Common myeloid progenitor, CD34-positive (primary cell): ENCODE measurements at places on chromosomes 6 and 20.

- peak; percentile 44 for DNase-seq
Observed at GRCh38 chr20:49028684-49029083, 17.4 kb upstream of the CSE1L start.

- DNase-seq, result peak; percentile 31
Observed at GRCh38 chr6:13924949-13925881, at the start of gene RNF182. Gene RNF182 (plus strand): TSS chr6:13924952. CDS start chr6:13977120, 52,168 bp downstream.

GRCh38 chr20:40687384-40688128 is 1.5 kb downstream of the MAFB start:
- DNase-seq, result no peak

GRCh38 chr6:143555071-143555492 is 43.6 kb upstream of the FUCA2 start:
- peak; percentile 31 for DNase-seq

GRCh38 chr6:15132854-15133670 is 112.8 kb upstream of the JARID2 start:
- DNase-seq, result peak; percentile 46

DNA sequence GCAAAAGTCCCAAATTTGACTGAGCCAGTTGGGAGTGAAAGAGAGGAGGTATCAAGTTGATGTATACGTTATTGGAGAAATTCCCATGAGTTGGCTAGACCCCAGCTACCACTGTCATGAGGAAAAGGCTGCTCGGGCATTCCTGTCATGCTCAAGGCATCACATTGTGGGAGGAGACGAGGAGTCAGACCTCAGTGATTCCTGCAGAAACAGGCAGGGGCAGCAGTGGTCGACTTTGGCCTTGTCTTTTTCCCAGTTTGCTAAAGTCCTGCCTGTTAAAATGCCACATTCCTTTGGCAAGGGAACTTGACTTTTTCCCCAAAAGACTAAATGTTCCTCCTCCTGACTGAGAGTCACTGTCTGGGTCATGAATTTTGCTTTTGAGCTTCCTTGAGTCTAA is 295.5 kb upstream of the HS3ST5 start:
- DNase-seq, result no peak

DNA sequence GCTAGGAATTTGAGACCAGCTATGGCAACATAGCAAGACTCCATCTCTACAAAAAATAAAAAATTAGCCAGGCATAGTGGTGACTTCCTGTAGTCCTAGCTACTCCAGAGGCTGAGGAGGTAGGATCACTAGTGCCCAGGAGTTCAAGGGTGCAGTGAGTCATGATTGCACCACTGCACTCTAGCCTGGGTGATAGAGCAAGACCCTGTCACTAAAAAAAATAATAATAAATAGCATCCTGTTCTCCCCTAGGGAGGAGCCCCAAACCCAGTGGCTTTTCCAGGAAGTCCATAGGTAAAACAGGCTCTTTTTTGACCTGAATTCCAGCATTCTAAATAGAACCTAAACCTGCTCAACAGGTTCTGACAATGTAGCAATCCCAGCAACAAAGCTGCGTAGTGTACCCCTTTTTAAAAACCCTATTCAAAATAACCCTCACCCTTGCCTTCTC is 192.0 kb downstream of the ALDH8A1 start:
- DNase-seq, result no peak

DNA sequence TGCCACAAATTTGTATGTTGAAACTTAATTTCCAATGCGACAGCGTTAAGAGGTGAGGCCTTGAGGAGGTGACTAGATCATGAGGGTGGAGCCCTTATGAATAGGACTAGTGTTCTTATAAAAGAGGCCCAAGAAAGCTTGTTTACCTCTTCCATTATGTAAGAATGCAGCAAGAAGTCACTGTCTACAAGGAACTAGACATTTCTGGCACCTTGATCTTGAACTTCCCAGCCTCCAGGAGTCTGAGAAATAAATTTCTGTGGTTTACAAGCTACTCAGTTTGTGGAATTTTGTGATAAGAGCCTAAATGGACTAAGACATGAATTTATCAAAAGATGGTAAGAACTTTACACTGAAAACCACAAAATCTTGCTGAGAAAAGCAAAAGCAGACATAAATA is 173.6 kb upstream of the SGK1 start:
- no peak for DNase-seq

DNA sequence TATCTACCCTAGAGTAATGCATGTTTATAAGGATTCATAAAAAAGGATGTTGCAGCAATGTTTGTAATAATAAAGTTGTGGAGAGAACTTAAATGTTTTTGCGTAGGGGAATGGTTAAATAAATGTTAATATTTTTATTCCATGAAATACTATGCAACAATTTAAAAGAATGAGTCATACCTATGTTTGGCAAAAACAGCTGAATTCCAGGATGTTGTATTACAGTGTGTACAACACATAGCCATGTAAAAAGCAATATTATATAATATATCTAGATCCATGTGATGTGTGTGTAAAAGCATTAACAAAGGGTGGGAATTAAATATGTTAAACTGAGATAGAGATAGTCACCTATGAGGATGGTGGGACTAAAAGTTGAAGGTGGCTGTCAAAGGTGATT is 21.1 kb upstream of the PKIB start:
- no peak for DNase-seq

DNA sequence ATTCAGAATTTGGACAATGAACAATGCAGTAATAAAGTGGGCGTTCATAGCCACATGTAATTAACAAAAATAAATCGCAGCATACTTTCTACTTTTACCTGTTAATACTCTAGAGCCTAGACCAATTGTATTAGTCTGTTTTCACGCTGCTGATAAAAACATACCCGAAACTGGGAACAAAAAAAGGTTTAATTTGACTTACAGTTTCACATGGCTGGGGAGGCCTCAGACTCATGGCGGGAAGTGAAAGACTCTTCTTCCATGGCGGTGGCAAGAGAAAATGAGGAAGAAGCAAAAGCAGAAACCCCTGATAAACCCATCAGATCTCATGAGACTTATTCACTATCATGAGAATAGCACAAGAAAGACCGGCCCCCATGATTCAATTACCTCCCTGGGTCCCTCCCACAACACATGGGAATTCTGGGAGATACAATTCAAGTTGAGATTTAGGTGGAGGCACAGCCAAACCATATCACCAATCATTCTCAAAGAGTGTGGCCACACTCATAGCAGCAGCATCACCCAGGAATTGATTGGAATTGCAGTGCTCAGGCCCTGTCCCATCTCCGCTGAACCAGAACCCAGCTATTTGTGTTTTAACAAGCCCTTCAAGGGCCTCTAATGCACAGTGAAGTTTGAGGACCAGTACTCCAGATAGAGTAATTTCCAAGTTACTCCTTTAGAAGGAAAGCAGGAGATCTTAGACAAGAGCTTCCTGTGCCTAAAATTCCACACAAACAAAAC is 650.0 kb downstream of the KIF16B start:
- peak; percentile 38 for DNase-seq

DNA sequence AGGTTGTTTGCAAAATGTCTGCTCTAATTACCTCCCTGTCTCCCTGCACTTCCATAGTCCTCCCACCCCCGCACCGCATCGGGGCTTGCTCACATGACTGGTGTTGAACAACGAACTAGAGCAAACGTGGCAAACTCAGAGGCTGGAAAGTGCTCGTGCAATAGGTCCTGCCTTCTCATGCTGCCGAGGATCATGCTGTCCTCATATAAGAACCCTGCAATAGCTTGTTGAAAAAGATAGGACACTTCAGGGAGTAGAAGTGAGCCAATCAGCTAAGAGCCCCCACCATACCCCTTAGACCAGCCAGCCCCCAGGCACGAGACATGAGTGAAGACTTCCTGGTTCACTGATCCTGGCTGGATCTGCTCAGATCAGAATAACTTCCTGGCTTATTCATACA is 219.2 kb downstream of the C6orf118 start:
- no peak for DNase-seq

GRCh38 chr6:21085211-21085610 is 508.3 kb upstream of the SOX4 start:
- no peak for DNase-seq

DNA sequence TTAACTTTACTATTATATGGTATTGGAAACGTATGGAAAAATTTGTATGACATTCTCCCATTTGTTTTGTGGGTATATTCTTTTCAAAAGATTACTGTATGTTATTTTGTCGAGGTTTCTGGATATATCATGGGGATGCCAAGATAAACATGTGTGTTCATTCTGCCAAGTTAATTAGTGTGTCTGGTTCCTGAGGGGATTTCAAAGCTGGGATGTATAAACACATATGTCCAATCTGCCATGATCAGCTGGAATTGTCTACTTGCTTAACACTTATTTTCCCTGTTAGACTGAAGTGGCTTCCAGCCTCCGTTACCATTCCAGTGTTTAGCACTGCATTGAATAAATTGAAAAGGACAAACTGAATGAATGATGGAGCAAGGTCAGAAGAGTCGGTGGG is 86.2 kb downstream of the DNAH8 start:
- no peak for DNase-seq

DNA sequence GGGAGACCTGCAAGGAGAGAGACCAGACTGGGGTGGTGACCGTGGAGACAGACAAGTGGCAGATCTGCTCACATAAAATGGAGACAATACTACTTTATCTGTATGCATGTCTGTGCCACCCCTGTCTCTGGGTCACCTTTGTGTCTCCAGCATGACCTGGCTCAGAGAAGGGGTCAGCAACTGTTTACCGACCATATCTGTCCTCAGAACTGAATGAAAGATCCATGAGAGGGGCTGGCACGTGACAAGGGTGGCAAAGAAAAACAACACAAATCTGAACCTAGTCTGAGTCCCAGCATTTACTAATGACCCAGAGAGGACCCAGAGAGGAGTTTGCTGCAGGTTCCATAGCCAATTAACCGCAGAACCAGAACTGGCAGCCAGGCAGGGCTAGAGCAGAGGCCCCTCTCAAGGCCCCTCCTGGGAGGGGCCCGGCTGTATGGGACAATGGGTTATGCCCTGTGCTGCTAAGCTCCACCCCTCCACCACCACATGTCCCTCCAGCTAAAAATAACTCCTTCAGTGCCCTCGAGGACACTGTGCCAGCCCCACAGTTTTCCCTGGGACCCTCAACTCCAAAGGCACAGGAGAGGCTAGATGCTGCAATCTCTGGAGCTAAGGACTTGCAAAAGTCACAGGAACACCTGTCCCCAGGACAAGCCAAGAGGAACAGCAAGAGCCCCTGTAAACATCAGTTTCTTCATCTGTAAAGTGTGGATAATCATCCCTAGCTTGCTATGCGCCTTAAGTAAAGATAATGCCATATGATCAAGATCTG is 2.2 kb downstream of the AHCY start:
- DNase-seq, result peak; percentile 32

- no peak for DNase-seq
Observed at GRCh38 chr20:50783390-50783789, 11.5 kb upstream of the BCAS4 start.

DNA sequence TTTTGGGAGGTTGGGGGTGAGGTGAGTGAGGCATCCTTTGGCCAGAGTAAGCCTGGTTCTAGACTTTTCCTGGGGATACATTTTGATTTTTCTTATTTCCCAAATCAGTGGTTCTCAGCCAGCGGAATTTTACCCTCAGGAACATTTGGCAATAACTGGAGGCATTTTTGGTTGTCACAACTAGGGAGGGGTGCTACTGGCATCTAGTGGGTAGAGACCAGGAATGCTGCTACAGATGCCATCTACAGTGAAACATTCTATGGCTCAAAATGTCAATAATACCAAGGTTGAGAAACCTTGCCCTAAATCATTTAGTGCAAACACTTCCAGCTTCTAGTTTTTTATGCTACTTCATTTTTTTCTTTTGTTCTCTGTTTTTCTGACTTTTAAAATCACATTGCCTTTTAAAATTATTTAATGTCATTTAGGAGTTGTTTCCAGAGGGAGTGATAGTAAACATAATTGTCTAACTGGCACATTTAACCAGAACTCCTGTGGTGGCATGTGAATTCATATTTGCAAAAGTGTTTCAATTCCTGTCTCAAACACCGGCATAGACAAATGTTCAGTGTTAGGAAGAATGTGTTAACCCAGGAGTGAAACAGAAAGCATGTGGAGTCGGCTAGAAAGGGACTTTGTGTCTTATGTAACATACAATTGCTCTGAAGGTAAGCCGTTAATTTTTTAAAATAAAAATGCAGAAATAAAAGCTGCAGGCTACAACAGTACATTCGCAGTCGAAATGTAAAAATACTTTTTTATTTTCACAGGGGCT is 59.0 kb downstream of the QRSL1 start:
- no peak for DNase-seq

DNA sequence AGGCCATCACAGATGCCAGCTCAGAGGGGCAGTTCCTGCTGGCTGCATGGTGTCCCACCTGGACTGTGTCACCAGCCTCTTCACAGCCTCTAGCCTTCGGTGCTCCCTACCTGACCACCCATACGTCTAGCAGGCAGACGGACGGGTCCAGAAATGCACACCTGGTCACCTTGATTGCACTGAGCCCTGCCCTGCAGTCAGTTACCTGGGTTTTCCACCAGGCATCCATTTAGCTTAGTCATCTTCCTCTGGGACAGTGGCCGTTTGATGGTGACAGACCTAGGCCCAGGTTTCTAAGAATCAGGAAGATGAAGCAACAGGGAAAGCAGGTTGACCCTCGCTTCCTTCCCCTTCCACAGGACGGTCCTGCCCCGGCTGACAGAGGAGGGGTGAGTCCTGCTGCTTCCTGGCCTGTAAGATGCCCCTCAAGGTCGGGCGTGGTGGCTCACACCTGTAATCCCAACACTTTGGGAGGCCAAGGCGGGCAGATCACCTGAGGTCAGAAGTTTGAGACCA is 9.8 kb upstream of the BPI start:
- no peak for DNase-seq

GRCh38 chr6:30216096-30216495 is 2.9 kb upstream of the TRIM26 start:
- no peak for DNase-seq

DNA sequence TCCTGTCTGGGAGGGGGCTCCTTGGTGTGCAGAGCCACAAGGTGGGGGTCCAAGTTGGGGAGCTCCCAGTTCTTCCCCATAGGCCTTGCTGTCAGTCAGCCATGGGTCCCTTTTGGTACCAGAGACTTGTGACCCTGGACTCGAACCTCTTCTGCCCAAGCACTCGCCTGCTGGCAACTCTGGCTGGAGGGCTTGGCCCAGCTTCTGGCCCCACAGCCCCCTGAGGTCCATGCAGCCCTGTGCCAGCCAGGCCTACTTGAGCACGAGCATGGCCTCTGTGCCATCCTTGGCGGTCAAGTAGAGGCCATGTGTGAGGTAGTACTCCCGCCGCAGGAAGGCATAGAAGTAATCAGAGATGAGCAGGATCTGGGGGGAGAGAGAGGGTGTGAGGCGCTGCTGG is 2.1 kb downstream of the MAP1LC3A start:
- no peak for DNase-seq

- DNase-seq, result no peak
Observed at GRCh38 chr6:110432285-110432900, 17.0 kb upstream of the DDO start.

DNA sequence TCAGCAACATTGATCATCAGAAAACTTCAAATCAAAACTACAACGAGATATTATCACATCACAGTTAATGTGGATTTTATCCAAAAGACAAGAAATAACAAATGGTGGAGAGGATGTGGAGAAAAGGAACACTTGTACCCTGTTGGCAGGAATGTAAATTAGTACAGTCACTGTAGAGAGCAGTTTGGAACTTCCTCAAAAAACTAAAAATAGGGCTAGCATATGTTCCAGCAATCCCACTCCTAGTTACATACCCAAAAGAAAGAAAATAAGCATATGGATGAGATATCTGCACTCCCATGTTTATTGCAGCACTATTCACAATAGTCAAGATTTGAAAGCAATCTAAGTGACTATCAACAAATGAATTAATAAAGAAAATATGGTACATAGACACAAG is 887.7 kb upstream of the MAN1A1 start:
- no peak for DNase-seq
